CD4-positive, alpha-beta T cell treated with Interleukin-4 for 4 hours (primary cell): ENCODE measurements at places on chromosomes 5 and 9.

DNA sequence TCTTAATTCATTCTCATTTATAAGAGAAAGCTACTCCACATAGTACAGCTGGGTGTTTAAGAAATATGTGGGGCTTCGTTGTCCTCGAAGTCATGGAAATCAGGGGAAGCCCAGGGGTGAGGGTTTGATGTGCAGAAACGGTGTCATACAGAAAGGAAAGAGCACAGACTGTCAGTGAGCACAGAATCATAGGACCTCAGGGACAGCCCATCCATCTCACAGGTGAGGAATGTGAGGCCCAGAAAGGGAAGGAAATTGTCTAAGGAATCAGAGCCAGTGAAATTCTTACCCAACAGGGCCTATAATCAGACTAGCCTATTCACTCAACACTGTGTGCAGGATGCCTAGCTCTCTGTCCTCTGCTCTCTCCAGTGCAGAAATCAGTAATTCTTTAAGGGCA, 535.6 kb downstream of the SPOCK1 start:
- DNase-seq: no peak

DNA sequence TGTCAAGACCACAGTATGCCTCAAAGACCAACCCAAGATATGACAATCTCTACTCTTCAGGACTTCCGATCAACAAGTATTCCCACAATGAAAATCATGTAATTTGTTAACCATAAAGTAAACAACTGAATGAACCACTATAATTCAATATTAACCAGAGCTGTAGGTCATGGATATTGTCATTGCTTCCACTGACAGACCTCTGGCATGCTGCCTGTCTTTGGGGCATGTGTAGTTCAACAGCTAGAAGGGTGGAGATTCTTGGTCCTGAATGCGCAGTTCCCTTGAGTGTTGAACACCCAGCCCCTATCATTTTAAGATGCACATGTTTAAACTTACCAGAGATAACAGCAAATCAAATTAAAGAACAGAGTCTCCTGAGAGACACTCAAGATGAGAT, 283.0 kb downstream of the CEMIP2 start:
- DNase-seq: no peak

- no peak for DNase-seq
Measured at GRCh38 chr5:112830378-112830777, 30.7 kb upstream of the SRP19 start.

- no peak for DNase-seq
Measured at GRCh38 chr9:99294850-99295461, 72.9 kb downstream of the SEC61B start.

DNA sequence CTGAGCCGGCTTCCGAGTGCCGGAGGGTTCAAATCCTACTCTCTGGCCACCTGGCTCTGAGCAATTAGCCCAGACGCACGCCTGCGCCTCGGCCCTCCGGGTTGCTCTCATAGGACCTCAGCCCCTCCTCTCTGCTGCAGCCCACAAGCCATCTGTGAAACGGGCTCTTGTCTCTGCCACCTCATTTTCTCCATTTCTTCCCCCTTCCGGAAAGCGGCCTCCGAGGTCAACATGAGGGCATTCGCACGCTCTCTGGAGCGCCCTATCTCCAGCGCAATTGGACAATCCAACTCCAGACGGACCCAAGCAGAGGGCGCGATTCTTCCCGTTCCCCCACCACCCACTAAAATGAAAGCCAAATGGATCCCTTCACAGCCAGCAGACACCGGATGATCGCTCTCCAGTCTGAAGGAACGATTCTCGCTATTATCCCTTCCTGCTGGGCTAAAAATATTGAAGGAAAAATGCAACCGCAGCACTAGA, 41.5 kb downstream of the VAV2 start:
- no peak for DNase-seq

DNA sequence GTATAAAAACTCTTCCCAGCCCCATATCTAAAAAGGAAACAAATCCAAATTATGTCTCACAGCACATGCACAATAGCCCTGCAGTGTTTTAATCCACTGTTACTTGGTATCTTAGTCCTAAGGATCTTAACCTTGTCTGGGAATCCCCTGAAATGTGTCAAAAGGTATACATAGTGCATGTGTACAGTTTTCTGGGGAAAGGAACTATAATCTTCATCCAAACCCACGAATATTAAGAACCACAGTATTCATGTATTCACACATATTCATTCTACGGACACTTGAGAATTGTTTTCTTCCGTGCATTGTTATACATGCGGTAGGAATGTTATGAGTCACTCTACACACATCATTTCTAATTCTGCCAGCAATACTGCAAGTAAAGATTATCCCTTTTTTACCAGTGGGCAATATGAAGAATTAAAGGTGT, 47.8 kb upstream of the SNX2 start:
- DNase-seq: no peak

DNA sequence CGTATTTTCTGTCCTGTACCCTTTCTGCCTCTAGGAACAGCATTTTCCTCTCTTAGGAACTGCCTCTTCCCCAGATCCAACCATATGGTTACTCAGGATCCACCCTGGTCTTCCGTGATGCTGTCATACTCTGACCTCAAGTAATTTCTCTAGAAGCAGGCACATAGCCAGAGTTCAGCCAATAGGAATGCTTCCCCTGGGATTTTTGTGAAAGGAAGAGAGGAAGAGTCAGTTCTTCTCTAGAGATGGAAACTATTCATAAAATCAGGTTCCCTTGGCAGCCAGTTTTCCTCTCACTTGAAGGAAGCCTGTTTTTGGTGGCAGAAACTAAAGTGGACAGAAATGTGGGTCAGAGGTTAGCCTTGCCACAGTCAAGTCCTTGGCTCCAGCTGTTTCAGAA, 400.1 kb upstream of the PCSK5 start:
- DNase-seq: no peak

DNA sequence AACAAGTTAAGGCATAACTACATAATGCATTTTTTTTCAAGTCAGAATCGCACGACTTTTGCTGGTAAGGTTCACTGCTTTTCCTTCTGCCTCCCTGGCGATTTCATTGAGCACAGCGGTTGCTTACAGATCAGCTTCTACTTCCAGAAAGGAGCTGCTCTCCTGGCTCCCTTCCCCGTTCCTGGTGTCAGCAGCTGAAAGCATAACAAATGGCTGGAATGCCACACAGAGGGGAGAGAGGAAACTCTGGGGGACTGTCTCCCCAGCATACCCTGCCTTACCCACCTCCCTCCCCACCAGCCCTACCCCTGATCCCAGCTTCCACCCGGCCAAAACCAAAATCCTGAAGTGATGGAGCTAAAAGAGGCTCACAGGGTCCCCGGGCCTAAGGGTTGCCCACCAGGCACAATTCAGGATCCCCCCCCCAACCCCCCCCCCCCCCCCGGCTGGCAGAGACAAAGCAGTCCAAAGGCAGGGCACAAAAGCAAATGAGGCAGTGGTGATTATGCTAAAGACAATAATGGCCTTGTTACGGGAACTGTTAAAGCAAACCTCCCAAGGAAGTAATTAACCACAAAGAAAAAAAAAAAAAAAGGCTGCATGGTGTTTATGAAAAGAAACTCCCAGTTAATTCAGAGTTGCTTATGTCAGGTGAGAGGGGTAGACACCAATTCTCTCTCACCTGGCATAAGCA, 126.1 kb upstream of the WWC1 start:
- no peak for DNase-seq

GRCh38 chr5:75963554-75963953, 119.6 kb upstream of the SV2C start:
- DNase-seq: no peak

DNA sequence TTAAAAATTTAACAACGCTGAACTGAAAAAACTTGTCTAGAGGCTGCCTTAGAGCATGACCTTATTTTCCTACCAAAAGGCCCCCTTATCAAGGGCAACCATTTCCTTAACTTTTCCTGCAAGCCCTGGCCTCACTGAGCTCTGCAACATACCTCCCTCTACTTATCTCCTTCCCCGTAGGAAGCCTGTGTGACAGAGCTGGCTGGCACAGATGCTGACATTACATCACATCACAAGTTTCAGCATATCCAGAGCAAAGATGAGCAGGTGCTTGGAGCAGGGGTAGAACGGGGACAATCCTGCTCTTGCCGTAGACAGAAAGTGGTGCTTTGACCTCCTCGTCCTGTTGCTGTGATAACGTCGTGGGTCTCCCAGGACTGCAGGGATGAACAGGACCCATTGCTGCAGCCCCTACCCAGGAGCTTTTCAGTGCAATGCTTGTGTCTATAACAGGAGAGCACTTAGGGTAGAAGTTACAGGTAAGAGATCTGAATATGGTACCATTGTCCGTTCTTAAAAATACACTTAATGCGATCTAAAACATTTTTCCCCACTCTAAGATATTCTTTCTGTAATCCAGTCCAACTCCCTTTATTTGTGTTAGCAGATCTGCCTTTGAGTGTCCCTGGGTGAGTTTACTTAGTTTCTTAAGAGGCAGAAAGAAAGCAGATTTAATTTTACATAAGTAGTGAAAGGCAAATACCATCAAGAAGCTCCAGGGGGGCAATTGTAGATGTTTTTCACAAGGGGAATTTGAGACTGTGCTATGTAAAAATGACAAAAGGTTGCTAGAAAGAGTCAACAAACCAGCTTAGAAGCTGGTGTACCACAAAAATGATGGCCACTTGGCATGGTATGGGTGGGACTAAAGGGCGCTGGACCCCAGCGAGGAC, 101.9 kb upstream of the EFNA5 start:
- no peak for DNase-seq

- peak; percentile 58 for DNase-seq
Measured at GRCh38 chr9:36092509-36093215, 43.9 kb upstream of the GLIPR2 start.

- no peak for DNase-seq
Measured at GRCh38 chr9:70581214-70581954, 166.9 kb upstream of the KLF9 start.

- DNase-seq: no peak
Measured at GRCh38 chr9:519579-519978, 304.9 kb downstream of the DOCK8 start.

GRCh38 chr5:171310819-171311321, 1.8 kb downstream of the TLX3 start:
- DNase-seq: no peak

GRCh38 chr5:132668706-132669454, 4.9 kb upstream of the IL4 start:
- DNase-seq: no peak

GRCh38 chr9:35859990-35860339, 10.2 kb downstream of the OR13J1 start:
- DNase-seq: no peak

DNA sequence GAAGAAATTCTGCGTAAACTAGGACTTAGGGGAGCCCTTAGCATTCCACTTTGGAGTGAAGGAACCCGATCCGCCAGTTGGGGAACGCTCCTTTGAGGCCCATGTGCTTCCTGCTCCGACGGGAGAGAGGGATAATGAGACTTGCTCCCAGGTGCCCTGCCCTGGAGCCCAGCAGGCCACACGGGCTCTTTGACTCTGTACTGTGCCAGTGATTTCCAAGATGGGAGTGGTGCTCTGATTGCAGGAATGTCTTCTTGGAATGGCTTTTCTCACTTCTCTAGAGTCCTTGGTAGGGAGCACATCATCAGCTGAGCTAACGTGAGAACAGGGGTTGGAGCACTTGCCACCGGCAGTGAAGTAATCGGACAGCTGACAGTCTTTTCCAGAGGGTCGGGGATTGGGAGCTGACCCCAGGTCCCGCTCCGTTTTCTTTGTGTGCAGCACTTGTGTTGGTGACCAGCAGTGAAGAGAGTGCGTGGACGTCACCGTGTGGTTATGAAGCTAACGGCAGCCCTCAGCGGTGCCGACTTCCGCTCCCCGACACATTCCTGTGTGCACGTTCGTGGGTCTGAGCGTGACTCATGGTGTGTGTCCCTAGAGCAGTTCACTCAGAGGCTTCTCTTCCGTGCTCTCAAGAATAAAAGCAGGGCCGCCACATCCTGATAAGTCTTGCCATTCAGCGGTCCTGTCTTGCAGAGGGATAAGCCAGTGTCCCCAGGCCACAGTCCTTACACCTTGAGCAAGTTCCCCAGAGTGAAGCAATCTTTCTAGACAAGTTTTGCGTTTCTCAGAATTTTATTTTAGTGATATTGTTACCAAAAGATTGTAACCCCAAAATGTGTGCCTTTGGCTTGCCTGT, 25.6 kb downstream of the ABL1 start:
- no peak for DNase-seq

DNA sequence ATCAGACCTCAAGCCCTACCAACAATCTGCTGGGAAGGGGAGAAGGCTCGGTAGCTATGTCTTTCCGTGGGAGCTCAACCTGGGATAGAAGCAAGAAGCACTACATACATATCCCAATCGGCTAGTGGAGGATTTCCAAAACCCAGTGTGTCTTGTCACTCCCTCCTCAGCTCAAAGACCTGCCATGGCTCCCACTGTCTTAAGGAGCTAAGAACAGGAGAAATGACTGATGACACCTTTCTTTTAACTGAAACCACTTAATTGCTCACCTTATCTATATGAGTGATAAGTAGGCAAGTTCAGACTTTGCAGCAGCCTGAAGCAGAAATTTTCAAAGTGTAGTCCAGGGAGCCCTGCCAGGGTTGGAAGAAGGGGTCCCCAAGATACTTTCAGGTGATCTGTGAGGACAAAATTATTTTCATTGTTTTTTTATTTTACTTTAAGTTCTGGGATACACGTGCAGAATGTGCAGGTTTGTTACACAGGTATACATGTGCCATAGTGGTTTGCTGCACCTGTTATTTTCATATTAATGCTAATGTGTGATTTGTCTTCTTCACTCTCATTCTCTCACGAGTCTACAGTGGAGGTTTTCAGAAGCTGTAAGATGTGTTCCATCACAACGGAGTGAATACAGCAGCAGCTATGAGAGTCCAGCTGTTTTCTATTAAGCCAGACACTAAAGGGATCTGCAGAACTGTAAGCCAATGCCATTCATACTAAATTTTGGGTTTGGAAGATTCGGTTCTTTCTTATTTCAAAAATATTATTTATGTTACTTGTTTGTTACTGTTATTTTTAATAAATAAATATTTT, 41.4 kb downstream of the PAX5 start:
- no peak for DNase-seq

DNA sequence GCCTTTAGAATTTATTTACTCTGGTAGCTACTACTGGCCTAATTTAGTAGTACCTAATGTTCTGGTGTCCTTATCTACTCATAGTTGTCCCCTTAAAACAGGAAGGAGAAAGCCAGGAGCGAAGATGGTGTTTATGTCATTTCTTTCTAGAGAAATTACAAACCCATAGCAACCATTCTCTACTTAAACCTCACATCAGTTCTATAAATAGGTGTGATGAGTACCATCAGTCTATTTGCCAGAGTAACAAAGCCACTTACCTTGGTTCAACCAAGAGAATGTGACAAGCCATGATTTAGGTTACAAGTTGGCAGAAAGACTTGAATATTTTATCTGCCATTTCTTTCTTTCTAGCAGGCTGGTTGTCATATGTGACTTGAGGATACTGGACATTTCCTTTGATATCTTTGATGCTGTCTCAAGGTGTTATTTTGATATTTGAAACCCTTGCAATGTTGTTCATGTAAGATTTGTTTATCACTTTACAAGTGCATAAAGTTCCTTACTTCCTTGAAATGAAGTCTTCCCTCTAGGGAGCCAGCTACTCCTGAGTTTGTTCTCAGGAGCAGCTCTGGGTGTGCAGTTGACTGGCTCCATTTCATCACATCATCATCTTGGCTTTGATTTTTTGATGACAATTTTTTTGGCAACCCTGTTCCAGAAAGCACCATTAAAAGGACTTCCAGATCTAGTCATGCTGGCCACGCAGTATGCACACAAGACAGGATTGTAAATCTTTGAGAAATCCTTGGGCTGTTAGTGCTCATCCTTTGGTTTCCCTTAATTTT, 286.8 kb downstream of the ARHGAP26 start:
- DNase-seq: no peak
